ENCODE measurements at places on chromosomes 6 and 20.

GRCh38 chr6:170176898-170177771 is 113.7 kb downstream of the DLL1 start:
- no peak for DNase-seq

DNA sequence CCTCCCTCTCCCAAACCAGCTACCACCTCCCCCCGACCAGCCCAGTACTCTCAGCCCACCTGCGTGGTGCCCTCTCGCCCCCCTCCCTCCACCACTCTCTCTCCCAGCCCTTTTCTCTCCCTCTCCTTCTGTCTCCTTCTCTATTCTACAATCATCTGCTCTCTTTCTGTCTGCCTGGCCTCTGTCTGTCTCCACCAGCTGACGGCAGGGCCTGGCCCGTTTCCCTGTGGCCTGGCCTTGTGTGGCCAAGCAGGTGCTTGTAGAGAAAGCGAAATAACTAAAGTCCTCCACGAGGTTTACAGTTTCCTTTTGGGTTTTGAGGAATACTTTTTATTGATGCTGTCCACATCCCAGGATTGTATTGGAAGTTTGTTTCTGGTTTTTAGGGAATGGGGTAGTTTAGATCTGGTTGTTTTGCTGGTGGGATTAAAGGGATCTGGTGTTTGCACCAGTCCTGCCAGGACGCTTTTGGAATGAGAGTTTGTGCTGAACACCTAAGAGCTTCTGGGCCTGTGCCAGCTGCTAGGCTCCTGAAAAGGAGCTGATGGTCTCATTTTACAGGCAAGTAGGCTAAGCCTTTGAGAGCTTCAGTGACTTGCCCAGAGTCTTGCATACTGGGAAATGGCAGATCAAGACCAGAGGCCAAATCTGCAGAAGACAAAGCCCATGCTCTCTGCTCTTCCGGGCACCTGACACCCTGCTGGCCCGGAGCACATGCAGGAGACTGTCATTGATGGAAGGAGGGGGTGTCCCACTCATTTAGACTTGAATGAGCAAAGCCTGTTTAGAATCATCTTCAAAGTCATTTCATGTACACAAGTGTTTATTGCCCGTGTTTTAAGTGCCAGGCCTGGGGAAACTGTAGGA is 161.7 kb downstream of the SYCP2 start:
- DNase-seq = no peak

GRCh38 chr20:49984426-49985153 is 1.8 kb downstream of the SNAI1 start:
- DNase-seq = no peak

GRCh38 chr6:167103041-167103891 is 19.6 kb upstream of the CCR6 start:
- DNase-seq = no peak

GRCh38 chr20:11118802-11119380 is 445.1 kb upstream of the JAG1 start:
- DNase-seq = no peak

DNA sequence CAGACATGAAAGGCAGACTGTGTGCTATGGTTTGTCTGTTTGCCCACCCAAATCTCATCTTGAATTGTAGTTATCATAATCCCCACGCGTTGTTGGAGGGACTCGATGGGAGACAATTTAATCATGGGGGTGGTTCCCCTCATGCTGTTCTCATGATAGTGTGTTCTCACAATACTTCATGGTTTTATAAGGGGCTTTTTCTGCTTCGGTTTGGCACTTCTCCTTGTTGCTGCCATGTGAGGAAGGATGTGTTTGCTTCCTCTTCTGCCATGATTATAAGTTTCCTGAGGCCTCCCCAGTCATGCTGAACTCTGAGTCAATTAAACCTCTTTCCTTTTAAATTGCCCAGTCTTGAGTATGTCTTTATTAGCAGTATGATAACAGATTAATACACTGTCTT is 47.2 kb upstream of the MICB start:
- no peak for DNase-seq

- no peak for DNase-seq
Observed at GRCh38 chr20:16215041-16215440, 358.2 kb downstream of the KIF16B start.

DNA sequence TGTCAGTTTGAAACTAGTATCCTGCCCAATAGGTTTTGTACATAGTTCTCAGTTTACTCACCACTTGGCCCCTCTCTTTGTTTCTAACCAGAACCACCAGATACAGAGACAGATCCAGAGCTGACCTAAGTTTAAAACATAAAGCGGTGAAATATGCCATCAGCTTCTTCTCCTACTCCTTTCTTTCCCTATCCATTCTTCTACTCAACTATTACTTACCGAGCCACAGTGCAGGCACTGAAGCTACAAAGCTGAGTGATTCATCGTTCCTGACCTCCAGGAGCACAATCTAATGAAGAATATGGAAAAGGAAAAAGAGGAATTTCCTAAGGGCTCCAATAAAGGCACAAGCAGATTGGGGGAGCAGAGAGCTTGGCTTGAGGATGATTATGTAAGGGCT is 286.0 kb downstream of the FOXC1 start:
- no peak for DNase-seq

- no peak for DNase-seq
Observed at GRCh38 chr6:130885392-130886192, 58.4 kb downstream of the SMLR1 start.

GRCh38 chr6:3336859-3337515 is 78.2 kb downstream of the PSMG4 start:
- no peak for DNase-seq

- no peak for DNase-seq
Observed at GRCh38 chr6:18473755-18474154, 86.6 kb downstream of the RNF144B start.

DNA sequence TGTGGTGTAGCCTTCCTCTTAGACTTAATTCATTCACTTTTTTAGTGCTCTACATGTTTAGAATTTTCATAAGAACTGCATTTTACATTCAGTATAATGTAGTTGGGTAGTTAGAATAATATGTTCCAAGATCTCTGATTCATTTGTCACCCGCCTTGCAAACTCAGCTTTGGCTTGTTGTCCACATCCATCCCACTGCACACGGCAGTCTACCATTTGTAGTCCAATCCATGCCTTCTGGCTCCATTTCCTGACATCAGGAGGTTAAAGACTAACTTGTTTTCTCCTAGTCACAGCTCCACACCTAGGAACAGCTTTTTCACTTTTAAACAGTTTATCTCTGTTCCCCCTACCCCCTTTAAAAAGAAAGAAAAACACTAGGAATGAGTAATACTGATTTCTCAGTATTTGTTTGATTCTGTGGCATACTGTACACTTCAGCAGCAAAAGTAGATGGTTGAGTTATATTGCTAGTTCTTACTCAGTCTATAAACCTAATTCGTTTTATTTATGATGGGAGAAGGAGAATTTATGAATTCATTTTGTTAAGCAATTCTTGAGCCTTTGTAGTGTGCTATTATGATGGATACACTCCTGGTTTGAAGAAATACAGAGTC is 180.9 kb downstream of the ARID1B start:
- DNase-seq = no peak

DNA sequence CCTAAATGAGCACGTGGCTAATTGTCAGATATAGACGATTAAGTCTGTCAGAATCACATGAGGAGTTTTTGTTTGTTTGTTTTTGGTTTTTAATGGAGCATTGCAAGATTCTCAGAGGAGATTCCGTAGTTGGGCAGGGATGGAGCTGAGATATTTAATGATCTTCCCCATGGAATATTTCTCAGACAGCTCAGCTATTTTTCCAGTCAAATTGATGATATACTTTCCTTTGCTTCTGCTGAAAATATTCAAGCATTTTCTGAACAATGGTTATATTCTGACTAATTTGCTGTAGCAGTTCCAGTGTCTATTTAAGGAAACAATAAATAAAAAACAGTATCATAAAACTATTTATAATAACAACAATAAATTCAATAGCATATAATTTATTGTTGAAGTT is 348.4 kb downstream of the KIF16B start:
- no peak for DNase-seq

- no peak for DNase-seq
Observed at GRCh38 chr6:3755637-3756545, 4.4 kb upstream of the PXDC1 start.

GRCh38 chr6:166143011-166143410 is 24.6 kb downstream of the TBXT start:
- no peak for DNase-seq

- no peak for DNase-seq
Observed at GRCh38 chr20:53080969-53081871, 109.1 kb downstream of the TSHZ2 start.

GRCh38 chr6:36204068-36204753 is 7.7 kb downstream of the BRPF3 start:
- DNase-seq = no peak

DNA sequence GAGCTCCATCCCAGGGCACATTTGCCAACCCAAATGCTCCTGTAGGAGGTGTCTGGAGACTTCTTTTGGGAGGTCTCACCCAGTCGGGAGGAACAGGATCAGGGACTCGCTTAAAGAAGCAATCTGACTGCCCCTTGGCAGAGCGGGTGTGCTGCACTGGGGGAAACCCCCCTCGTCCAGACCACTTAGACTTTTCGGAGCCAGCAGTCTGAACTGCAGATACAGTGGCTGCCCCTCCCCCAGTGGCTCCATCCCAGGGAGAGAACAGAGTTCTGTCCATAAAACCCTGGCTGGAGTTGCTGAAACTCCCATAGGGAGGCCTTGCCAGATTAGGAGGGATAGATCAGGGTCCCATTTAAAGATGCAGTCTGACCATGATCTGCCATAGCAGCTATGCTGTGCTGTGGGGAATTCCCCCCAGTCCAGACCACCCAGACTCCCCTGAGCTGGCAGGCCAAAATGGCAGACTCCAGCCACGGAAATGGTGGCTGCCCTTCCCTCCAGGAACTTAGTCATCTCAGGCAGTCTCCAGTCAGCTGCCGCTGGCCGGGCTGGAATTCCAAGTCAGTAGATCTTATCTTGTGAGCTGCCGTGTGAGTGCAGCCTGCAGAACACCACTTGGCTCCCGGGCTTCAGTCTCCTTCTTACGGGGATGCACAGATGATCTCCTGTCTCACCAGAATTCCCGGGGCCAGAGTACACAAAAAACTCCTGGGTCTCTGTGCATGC is 278.1 kb upstream of the SASH1 start:
- DNase-seq = no peak

DNA sequence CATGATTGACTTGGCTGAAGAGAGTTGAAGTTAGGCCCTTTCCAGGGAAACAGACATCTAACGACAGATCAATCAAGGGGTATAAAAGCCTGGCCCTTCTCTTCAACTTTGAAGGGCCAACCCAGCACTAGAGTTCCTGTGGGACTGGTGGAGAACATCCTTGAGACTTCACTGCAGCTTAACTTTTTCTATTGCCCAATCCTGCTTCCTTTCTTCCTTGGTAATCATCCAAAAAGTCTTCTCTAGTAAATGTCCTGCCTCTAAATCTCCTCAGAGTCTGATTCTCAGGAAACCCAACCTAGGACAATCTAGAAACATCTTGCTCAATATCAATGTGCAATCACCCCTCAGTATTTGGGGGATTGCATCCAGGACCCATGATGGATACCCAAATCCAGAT is 1.9 kb downstream of the MKKS start:
- DNase-seq = no peak

GRCh38 chr6:21213492-21213891 is 380.1 kb upstream of the SOX4 start:
- DNase-seq = no peak

- DNase-seq = no peak
Observed at GRCh38 chr20:58219342-58219700, 9.1 kb downstream of the ANKRD60 start.

- no peak for DNase-seq
Observed at GRCh38 chr6:150898399-150899170, 33.1 kb downstream of the MTHFD1L start.

DNA sequence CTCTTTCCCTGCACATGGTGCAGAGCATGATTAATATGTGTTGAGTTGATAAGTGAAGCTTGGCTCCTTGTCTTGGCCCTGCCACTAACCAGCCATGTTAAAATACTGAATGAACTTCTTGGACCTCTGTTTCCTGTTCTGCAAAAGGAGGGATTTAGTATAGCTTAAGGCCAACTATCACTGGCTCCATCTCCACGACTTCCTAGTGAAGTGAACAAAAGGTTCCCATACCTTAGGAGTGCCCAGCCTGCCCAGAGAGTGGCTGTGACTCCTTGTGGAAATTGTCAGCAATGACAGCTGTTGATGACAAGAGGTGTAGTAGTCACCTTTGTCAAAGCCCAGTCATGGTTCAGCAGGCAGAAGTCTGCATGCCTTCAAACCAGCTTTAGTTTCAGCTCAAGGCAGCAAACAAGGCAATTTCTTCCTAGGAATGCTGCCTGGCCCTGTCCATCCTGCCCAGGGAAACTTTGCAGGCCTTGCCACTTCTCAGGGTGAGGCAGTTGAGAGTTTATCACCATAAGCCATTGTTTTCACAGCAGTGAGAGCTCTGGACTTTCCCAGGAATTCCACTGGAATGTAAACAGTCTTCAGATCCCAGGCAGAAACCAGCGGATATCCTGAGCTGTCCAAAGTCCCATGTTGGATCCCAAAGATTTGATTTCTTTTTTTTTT is 169.7 kb upstream of the TNFAIP3 start:
- DNase-seq = no peak

GRCh38 chr20:33791959-33792597 is 19.1 kb upstream of the CHMP4B start:
- DNase-seq = no peak

- no peak for DNase-seq
Observed at GRCh38 chr6:125974214-125974866, 12.0 kb upstream of the TRMT11 start.

DNA sequence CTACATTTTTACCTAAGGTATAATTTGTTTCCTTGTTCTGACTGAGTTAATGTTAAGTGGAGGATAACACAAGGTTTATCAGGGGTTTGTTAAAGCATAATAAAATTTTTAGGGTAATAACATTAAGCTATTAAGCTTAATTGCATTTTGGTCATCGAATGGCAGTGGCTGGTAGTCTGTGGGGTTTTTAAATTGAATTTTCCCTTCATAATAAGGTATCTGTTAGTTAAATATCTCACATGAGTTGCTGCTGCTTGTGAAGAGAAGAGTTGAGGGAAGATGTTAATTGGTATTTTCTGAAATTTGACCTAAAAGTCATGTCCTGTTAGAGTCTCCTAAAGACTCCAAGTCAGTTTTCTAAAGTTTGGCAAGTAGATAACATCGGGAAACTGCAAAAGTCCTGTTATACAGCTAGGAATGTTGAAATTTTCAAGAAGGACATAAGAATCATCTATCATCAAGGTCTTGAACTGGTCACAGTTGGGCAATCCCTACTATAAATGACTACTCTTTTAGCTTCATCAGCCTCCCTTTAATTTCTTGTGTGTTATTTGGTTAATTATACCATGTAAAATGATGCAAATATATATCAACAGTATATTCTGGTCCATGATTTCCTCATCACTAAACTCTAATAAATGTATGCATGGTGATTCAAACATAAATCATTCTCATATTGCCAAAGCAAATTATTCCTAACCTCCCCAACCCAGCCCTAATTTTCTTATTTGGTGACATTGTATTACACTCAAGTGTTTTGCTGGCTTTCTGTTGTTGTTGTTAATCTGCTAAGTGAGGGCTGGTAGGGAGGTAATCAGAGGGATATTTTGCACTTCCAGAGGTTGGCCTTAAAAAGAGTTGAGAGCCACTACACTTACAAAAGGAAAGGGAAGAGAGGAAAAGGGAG is 64.0 kb downstream of the MAP3K5 start:
- no peak for DNase-seq

All from cortex of kidney (tissue), 1 donor.